Fibroblast of the aortic adventitia (primary cell): ENCODE measurements at places on chromosomes 2 and 18. TPM values are rescaled to one million over a fixed set of nuclear protein-coding genes. Genes with fewer than 3 reads are reported as not detected.

The IL37 gene
- not detected in 2 replicates for total RNA-seq

The DNAJC5G gene
- not detected in 2 replicates for total RNA-seq

The TMEM178A gene
- total RNA-seq = 0.36 TPM in 1 of 2 replicates, not detected in the other

The MPV17 gene
- total RNA-seq = 37.7 and 92.8 TPM in 2 replicates

The ASXL2 gene
- total RNA-seq = 11.7 and 22.0 TPM in 2 replicates

The GTF2A1L gene
- 5.0 TPM in 1 of 2 replicates, not detected in the other for total RNA-seq

The DNAH7 gene
- total RNA-seq = 2.6 and 2.7 TPM in 2 replicates

The SLC23A3 gene
- 1.6 and 3.1 TPM in 2 replicates for total RNA-seq

The NPPC gene
- not detected in 2 replicates for total RNA-seq

The TMEM169 gene
- 0.36 TPM in 1 of 2 replicates, not detected in the other for total RNA-seq

The TMEM185B gene
- 29.6 and 41.7 TPM in 2 replicates for total RNA-seq

The UGT1A5 gene
- not detected in 2 replicates for total RNA-seq

The KCNG3 gene
- under 0.01 TPM in 1 of 2 replicates, not detected in the other for total RNA-seq

The TBR1 gene
- not detected in 2 replicates for total RNA-seq

The UCN gene
- 0.27 and 1.1 TPM in 2 replicates for total RNA-seq

The ST8SIA5 gene
- total RNA-seq = 0.90 TPM in 1 of 2 replicates, not detected in the other

The SLC8A1 gene
- total RNA-seq = 39.1 and 112 TPM in 2 replicates

The IL1A gene
- total RNA-seq = 0.90 TPM in 1 of 2 replicates, not detected in the other

The ACMSD gene
- total RNA-seq = not detected in 2 replicates

The GATA6 gene
- total RNA-seq = 22.5 and 34.0 TPM in 2 replicates

The GAREM1 gene
- 2.4 and 5.5 TPM in 2 replicates for total RNA-seq

The SIGLEC15 gene
- total RNA-seq = 8.4 TPM in 1 of 2 replicates, not detected in the other

The COL4A4 gene
- 1.1 and 2.6 TPM in 2 replicates for total RNA-seq

The KYNU gene
- under 0.01 and 1.3 TPM in 2 replicates for total RNA-seq

The NT5DC4 gene
- total RNA-seq = not detected in 2 replicates
